ENCODE measurements at places on chromosomes 12 and 14.

- no peak for DNase-seq
Observed at GRCh38 chr12:53492188-53492587, 7.1 kb downstream of the MAP3K12 start.

DNA sequence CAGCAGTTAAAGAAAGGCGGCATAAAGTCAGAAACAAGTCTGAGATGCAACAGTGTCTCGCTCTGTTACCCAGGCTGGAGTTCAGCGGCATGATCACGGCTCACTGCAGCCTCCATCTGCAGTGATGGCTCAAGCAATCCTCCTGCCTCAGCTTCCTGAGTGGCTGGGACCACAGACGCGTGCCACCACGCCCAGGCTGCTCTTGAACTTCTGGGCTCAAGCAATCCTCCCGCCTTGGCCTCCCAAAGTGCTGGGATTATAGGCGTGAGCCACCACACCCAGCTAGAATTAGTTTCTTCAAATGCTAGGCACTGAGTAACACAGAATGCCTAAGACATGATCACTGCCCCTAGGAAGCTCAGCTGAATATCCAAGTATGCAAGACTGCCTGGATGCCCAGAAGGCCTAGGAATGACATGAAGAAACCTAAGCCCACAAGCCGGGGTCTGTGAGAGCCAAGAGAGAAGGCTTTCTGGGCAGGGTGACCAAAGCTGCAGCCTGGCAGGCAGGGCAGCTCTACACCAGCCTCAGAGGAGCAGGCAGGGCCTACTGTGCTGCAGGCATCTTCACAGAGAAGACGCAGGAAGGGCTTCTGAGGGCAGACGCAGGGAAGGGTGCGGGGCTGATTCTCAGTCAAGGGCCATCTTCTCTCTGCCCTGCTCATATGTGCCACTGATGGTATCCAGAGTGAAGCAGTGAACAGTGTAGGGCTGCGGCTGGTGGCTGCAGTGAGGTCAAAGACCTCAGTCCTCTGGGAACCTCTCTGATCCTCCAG, 4.3 kb upstream of the PPP2R5C start:
- DNase-seq, result no peak

DNA sequence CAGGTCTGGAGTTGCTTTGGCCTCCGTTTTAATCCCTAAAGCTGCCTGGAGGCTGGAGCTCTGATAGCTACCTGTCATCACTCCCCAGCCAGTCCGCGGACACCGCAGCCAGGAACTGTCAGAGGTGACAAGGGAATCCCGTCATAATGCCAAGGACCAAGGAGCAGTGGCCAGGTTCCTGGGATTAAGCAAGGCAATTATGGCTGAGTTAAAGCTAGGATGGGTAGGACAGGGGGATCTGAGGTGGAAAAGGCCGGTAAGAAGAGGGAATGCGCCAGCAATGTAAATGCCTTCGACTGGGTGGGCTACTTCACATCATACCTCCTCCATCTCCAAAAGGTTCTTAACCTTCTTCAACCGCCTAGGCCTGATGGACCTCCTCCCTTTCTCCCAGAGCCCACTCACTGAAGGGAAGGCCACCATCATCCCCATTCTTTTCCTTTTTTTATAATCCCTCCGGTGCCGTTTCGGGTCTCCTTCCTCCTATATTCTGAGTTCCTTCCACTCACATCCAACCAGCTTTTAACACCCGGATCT, 1.9 kb downstream of the PPP1R3E start:
- no peak for DNase-seq

DNA sequence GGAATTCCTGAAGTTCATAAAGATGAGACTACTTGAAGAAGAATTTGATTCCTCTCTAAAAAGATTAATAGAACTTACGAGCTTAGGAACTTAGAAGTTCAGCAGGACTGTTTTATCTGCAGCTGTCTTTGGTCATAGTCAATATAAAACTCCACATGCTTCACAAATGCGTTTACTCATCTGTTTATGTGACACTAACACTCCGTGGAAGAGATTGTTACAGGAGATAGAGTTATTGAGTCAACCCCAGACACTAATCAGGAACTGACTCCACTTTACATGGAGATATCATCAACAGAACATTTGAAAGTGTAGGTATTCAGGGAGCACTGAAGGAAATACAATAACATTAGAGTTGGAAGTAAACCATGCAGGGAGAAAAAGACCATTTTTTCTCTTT, 92.8 kb downstream of the LRFN5 start:
- DNase-seq, result no peak

DNA sequence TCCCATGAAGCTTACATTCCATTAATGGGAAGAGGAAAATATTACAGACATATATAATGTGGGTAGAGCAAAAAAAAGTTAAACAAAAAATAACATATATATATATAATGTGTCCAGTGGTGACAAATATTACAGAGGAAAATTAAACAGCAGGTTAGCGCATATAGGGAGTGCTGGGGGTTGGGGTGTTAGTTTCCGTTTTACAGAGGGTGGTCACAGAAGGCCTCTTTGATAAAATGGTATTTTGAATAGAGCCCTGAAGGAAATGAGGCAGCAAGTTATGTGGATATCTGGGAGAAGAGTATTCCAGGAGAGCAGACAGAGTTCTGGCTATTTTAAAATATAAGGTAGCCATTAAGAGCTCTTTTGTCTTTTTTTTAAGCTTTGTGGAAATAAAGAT, 73.2 kb downstream of the DCAF5 start:
- no peak for DNase-seq

GRCh38 chr14:45491914-45492313, 238.9 kb upstream of the MIS18BP1 start:
- DNase-seq, result no peak

DNA sequence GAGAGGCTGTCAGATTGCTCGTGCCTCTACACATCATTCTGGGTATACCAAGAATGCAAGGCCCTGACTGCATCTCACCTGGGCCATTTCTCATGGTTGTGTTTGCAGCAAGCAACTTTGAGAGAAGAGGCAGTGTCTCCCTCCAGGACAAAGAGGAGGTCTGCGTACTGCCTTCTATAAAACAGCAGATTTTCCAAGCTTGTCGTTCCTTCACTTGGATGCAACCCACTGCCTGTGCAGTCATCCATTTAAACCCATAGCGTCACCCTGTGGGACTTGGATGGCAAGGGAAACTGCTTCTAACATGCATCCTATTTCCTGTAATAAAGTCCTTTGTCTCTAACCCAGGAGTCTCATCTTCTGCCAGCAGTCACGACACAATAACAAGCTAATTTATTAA, 1.3 kb downstream of the POMT2 start:
- DNase-seq, result no peak

DNA sequence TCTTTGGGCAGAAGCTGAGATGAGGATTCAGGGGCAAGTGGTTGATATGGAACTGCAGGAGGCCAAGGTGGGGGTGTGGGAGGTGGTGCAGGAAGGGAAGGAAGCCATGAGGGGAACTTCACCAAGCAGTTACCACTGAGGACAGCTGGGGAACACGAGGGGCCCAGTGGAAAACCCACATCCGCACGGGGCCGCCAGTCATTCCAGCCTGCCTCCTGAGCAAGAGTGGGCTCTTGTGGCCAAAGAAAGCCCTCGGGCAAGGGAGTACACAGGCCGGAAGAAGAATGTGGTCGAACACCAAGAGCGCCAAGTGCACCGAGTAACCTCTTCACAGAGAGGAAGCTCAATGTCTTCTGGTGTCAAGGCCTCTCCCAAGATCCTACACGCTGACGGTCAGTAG, 252.2 kb upstream of the FOXN3 start:
- no peak for DNase-seq

- no peak for DNase-seq
Observed at GRCh38 chr14:33560718-33561431, 390.0 kb downstream of the EGLN3 start.

DNA sequence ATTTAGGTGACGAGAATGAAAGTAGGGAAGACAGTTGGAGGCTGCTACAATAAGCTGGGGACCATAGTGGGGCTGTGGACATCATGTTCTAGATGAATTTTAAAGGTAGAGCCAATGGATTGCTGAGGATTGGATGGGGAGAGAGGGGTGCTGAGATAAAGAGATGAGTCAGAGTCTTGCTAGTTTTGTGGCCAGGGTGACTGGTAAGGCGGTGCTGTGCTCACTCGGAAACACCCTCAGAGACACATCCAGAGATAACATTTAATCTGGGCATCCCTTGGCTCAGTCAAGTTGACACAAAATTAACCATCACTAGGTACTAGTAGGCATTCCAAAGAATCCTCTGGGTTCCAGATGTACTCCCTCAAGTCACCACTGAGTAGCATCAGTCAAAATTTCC, 170.7 kb downstream of the ADCK1 start:
- no peak for DNase-seq

DNA sequence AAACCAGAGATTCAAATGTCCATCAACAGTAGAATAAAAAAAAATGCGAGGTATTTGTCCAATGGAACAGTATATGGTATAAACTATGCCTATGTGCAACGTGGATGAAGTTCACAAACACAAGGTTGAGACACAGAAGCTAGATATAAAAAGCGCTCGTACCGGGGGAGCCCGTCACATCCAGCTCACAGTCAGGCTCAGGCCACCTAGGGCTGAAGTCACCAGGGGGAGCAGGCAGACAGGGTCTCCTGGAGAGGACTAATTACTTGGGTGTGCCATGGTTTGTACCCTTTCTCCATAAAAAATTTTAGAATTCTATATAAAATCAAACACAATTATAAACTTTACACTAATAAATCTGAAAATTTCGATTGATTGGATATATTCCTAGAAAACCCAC, 13.6 kb downstream of the AHNAK2 start:
- DNase-seq, result no peak

DNA sequence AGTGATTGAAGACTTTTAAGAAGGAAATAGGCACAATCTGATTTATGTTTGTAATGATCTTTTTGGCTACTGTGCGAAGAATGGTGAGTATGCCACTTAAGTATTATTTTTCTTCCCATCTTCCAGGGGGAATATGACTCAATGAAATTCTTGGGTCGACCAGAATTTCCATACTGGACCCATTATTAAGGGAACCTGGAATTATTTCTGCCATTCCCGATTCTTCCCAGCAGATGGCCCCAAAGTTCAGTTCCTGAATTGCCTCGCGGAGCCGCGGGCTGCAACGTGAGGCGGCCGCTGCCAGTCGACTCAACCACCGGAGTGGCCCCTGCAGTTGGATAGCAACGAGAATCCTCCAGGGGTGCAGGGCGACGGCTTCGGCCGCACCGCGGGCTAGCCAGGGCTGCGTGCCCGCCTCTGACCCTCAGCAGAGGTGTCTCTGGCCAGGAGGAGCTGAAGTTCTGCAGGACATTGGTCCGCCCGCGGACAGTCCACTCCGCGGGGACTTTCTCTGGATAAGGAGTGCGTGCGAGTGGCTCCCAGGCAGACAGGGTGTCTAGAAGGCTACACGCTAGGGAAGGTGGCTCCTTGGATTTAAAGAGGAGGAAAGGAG, 628 bp upstream of the TSHR start:
- peak; percentile 78 for DNase-seq
